ENCODE measurements at places on chromosomes 7 and 10.

- DNase-seq: no peak
These were observed 95.8 kb upstream of the AGBL3 start for GRCh38 chr7:134890246-134891240.

DNA sequence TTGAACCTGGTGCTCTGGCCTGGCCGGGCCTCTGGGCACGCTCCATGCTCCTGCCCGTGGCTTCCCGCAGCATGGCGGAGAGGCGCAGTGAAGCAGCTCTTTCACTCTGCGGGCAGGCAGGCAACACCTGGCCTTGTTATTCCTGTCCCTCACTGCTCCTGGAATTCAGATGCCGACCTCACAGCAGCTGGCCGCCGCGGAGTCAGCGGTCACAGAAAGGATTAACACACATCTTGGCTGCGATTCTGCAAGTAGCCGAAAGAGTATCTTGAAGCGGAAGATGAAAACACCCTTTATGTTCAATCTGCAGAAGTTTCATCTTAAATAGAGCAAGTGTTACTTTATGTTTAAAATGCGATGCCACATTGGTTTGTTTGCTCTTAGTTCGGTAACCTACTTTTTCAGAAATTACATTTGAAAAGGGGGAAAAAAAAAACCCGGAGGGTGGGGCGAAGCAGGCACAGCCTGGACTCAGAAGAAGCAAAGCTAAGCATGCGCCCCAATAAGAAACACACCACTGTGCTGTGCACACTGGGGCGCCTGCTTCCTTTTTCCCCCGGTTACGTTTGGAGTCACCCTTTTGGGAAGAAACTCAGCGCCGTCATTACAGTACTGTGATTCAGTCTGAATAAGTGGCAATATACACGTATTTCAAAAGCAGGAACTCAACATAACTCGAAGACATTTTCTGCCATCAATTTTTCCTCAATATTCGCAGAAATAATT, 42.3 kb downstream of the BRI3 start:
- DNase-seq: no peak

DNA sequence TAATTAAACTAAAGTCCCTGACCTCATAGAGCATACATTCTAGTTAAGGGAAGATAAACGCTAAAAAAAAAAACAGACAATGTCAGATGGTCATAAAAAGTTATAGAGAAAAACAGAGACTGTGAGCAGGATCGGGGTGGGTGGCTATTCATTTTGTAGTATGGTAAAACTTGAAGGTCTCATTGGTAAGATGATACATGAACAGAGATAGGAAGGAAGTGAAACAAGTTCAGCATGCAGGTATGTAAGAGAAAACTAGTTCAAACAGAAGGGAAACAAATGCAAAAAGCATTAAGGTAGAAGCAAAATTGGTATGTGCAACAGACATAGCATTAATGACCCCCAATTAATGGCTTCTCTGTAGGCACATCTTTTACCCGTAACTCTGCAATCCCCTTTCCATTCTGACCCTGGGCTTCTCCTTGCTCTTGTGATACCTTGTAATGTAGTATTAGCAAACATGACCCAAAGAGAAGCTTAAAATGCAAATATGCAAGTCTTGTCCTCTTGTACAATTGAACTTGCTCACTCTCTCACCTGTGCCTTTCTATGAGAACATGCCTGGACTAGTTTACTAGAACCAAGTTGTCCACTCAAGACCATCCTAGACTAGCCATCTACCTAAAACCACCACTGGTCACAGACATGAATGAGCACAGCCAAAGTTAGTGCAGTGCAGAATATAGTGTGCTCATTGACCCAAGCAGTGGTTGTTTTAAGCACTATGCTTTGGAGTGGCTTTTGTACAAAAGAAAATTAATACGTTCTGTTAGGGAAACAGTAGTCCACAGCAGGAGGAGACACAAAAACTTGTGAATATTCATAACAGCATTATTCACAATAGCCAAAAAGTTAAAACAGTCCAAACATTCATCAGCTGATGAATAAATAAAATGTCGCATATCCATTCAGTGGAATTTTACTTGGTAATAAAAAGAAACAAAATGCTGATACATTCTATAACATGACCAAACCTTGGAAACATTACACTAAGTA, 57.0 kb downstream of the BRAF start:
- DNase-seq: no peak

- DNase-seq: no peak
These were observed 55.7 kb downstream of the CSTF2T start for GRCh38 chr10:51643734-51644133.

DNA sequence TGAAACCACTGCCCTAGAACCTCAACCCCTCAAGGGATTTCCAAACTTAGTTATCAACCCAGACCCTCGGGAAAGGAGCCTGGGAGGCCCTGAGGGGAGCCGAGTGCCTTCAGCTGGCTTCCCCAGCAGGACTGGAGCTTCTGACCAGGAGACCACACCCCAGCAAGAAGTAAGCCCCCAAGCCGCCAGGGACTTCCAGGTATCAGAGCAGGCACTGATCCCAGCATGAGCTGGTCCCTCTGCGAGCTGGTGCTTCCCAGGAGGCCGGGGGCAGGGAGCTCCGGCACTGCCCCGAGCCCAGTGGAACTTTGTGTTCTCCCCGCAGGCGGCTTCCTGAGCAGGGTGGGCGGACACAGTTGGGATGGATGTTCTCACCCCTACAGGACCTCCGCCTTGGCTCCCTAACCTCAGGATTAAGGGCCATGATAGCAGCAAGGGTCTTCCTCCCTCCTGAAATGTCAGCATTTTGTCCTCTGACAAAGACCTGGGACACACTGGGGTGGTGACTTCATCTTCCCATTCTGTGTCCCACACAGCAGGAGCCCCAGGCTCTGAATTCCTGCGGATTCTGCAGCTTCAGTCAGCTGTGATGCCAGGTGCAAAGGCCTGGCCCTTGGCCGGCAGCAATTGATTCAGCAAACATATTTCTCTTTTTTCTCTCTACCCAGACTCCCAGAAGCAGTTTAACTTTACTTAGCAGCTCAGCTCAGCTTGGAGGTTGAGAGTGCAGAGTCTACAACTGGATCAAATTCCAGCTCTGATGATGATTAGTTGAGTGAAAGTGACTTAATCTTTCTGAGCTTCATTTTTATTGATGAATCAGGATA, 11.6 kb downstream of the ATP6V0E2 start:
- no peak for DNase-seq

GRCh38 chr7:137882806-137883205, 36.0 kb upstream of the DGKI start:
- no peak for DNase-seq

- DNase-seq: no peak
These were observed 100.8 kb downstream of the EBF3 start for GRCh38 chr10:129863201-129863663.

GRCh38 chr10:1559311-1559710, 178.0 kb downstream of the ADARB2 start:
- DNase-seq: no peak

- DNase-seq: no peak
These were observed 47.3 kb downstream of the ITGA8 start for GRCh38 chr10:15672469-15672868.

- no peak for DNase-seq
These were observed 50.9 kb downstream of the ADAM12 start for GRCh38 chr10:126337251-126337810.

DNA sequence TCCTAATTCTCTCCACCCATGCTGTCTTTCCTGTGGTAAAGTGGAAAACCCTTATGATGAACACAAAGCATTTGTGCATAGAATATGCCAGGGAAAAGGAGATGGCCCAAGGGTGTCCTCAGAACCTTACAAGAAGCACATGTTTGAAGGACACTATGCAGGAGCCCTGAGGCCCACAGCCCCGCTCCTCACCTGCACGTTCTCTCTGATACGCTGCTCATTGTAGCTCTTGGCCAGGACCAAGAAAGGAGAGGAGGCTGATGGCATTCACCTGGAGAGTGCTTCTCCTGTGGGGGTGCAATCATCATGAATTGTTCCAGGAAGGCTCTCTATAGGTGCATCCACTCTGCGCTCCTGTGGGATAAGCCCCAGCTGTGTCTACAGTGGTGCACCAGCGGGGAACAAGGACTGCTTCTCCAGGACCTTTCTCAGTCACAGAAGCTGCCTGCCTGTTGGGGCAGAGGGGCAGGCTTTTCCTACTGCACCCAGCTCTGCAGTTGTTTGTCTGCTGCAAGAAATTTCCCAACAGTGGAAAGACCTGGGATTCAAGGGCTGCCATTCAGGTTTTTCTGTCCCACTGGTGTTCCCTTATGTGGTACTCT, 19.9 kb downstream of the AKR1C2 start:
- no peak for DNase-seq

- DNase-seq: no peak
These were observed 49.4 kb upstream of the CTBP2 start for GRCh38 chr10:125209591-125210355.

- DNase-seq: no peak
These were observed 133.2 kb downstream of the PARD3 start for GRCh38 chr10:34681933-34682332.

DNA sequence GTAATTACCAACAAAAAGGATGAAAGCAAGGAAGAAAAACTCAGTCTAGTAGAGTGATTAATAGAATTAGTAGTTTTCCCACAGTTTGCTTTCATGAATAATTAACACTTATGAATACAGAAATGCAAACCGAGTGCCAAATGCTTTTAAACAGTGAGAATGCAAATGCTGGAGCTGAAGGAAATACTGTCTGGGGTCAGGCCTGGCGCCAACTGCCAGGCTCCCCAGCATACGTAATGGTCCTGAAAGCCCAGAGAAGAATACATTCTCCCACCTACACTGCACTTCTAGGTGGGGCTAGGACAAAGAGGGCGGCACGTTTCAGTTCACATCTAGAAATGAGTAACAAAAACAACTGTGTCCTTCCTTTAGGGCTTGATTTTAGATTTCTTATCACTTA, 30.0 kb downstream of the GLUD1 start:
- no peak for DNase-seq

Measured in HS-27A (cell line).